ENCODE measurements at places on chromosomes 1 and 21.

- H3K27me3 ChIP-seq: no peaks in the 10 kb centered on the region
- no peak for DNase-seq
- no peaks in the 10 kb centered on the region for H3K36me3 ChIP-seq
These were observed 392.1 kb downstream of the KIF26B start for GRCh38 chr1:245546875-245547274.

DNA sequence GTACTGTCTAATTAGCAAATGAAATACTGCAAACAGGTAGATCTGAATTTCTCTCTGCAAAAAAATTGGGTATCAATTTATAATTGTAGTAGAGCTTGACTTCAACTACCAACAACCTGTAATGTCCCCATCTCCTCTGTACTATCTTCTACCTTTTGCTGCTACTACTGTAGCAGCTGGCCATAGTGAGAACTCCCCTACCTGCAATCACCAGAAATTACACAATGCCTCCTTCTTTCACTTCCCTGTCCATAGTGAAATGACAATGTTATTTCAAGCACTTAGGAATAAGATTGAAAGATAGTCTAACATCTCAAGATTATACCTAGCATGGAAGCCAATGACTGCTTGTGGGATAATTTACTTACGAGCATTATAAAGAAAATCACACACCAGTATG, 100.4 kb downstream of the ACBD6 start:
- no peak overlapping the region for H3K4me3 ChIP-seq
- H3K27ac ChIP-seq: no peak overlapping the region
- DNase-seq: no peak
- H3K27me3 ChIP-seq: no peaks in the 10 kb centered on the region
- no peaks in the 10 kb centered on the region for H3K36me3 ChIP-seq
- H3K4me1 ChIP-seq: no peaks in the 10 kb centered on the region

- DNase-seq: no peak
- H3K27ac ChIP-seq: no peak overlapping the region
- no peaks in the 10 kb centered on the region for H3K36me3 ChIP-seq
- H3K27me3 ChIP-seq: no peaks in the 10 kb centered on the region
These were observed 48.6 kb upstream of the PCBP3 start for GRCh38 chr21:45594721-45595489.

DNA sequence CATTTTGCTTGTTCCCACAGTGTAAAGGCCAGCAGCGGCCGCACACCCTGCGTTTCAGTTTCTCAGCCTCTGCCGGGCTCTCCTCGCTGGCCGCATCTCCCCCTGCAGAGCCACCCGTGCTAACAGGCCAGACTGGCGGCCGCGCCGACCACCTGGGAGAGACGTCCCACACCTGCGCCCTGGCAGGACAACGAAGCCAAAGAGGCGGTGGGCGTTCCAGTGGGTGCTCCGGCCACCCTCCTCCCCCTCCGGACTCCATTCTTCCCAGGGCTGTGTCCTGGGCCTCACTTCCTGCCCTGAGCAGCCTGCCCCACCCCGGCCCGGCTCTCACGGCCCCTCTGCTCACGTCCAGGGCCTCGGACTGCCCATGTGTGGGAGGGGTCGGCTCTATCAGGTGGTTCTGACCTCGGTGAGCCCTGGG, 31.9 kb upstream of the SLC19A1 start:
- H3K36me3 ChIP-seq: no peaks in the 10 kb centered on the region
- DNase-seq: peak; percentile 39
- no peak overlapping the region for H3K27ac ChIP-seq
- H3K4me3 ChIP-seq: no peak overlapping the region

DNA sequence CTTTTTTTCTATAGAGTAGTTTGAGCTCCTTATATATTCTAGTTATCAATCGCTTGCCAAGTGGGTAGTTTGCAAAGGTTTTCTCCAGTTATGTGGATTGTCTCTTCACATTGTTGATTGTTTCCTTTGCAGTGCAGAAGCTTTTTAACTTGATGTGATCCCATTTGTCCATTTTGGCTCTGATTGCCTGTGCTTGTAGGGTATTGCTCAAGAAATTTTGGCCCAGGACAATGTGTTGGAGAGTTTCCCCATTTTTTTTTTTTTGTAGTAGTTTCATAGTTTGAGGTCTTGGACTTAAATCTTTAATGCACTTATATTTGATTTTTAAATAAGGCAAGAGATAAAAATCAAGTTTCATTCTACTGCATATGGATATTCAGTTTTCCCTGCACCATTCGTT, 774.8 kb upstream of the ADAMTS5 start:
- no peak overlapping the region for H3K27ac ChIP-seq
- peaks cover 5% of the 10 kb centered on the region for H3K36me3 ChIP-seq
- H3K4me3 ChIP-seq: no peak overlapping the region
- no peak for DNase-seq

DNA sequence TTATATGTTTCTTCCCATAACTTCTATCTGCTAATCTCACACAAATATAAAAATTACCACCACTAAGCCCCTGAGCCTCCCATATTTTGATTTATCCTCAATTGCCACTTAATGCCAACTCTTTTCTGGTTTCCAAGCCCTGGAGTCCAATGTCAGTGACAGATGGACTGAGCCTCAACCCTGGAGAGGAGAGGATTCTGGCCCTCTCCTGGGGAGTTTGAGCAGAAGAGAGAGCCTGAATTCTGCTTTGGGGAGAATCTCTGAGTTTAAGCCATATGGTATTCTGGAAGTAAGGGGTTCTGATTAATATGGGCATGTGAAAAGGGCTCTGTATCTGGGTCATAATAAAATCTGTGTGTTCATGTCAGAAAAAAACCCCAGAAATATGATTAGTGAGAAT, 8.5 kb downstream of the CADM3 start:
- H3K4me3 ChIP-seq: no peak overlapping the region
- DNase-seq: no peak
- no peak overlapping the region for H3K27ac ChIP-seq
- no peaks in the 10 kb centered on the region for H3K36me3 ChIP-seq
- no peaks in the 10 kb centered on the region for H3K27me3 ChIP-seq

DNA sequence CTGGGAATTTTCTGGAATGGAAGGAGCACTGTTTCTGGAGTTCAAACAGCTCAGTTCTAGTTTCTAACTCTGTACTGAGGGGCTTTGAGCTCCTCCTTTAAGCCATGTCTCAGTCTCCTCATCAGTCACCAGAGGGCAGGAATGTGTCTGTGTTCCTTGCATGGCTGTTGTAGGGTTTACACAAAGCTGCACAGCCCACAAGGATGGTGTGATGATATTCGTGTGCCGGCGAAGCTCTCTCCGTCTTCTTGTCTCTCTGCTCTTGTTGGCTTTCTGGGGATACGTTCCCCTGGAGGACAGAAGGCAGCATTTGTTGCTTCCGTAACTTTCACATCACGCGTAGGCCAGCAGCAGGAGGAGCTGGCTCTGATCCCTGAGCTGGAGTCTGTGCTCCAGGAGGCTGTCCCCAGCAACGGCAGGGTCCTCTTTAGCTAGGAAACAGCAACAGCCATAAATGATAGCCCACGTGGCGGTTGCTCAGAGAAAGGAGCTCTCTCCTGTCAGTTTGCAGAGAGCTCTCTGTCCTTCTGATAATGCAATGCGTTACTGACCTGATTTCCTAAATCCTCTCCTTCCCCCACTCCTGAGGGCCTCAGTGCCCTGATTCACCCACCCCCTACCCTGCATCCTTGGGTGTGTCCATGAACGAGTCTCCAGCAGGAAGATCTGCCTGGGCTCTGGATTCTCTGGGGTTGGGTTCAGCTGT, 189.2 kb upstream of the VAMP3 start:
- no peaks in the 10 kb centered on the region for H3K36me3 ChIP-seq
- H3K4me3 ChIP-seq: no peak overlapping the region
- DNase-seq: no peak

DNA sequence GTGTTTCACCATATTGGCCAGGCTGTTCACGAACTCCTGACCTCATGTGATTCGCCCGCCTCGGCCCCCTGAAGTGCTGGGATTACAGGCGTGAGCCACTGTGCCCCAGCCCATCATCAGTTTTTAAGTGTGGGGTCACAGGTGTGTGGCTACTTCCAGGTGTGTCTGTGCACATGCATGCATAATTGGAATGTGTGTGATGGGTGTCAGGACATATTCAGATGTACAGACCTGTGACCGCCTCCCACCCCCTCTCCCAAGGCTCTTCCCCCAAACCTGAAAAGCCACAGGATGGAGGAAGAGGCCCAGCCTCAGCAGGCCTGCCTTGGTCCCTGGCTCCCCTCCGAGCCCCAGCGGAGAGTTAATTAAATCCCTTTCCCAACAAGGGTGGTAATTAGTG, 37.3 kb upstream of the CSF3R start:
- no peak overlapping the region for H3K4me3 ChIP-seq
- peaks cover 8% of the 10 kb centered on the region for H3K4me1 ChIP-seq
- H3K36me3 ChIP-seq: no peaks in the 10 kb centered on the region
- DNase-seq: no peak

DNA sequence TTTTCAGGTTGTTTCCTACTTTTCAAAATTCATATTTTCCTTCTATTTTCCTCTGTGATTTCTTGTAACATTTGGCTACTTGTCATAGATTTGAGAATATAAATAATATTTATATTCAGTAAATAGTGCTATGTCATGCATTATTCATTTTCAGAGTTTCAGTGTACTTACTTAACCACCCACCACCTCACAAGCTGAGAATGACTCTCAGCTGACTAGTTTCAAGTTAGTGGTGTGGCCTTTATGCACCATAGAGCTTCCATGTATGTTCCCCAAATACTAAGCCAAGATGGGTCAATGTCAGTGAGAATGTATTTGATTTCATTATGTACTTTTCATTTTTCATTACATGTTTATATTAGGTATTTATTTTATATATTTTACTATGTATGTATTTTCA, 56.9 kb upstream of the RGS1 start:
- H3K27ac ChIP-seq: no peak overlapping the region
- no peaks in the 10 kb centered on the region for H3K4me1 ChIP-seq
- DNase-seq: no peak
- no peaks in the 10 kb centered on the region for H3K27me3 ChIP-seq
- H3K36me3 ChIP-seq: no peaks in the 10 kb centered on the region
- H3K4me3 ChIP-seq: no peak overlapping the region

GRCh38 chr1:16418823-16419425, 18.3 kb downstream of the SPATA21 start:
- no peak overlapping the region for H3K4me3 ChIP-seq
- DNase-seq: no peak
- no peaks in the 10 kb centered on the region for H3K27me3 ChIP-seq
- H3K36me3 ChIP-seq: no peaks in the 10 kb centered on the region

GRCh38 chr1:147046189-147046862, 108.2 kb downstream of the NBPF12 start:
- H3K27ac ChIP-seq: no peak overlapping the region
- no peaks in the 10 kb centered on the region for H3K4me1 ChIP-seq
- H3K4me3 ChIP-seq: no peak overlapping the region
- H3K36me3 ChIP-seq: no peaks in the 10 kb centered on the region
- DNase-seq: no peak

GRCh38 chr1:214566158-214567104, 15.0 kb upstream of the PTPN14 start:
- H3K27me3 ChIP-seq: no peaks in the 10 kb centered on the region
- H3K4me3 ChIP-seq: no peak overlapping the region
- no peaks in the 10 kb centered on the region for H3K4me1 ChIP-seq
- DNase-seq: no peak

All from H9 (cell line).